NCI-H2171 (cell line): ENCODE measurements at places on chromosomes 1 and 21.

DNA sequence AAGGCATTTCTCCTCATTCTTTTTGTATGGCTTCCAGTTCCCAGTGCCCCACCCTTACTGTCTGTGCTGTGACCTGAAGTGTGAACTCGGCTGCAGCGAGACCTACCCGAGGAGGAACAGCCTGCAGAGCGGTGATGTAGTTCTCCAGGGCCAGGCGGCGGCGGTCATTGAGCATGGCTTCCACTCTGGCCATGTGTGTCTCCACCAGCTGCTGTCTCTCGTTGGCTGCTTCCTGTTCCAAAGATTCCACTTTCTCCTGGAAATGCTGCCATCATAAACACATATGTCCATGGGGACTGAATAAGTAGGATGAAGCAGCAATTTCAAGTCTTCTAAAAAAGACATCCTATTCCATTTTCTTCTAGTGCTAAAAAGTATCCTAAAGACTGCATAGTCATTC lies 195.6 kb downstream of the APP start:
- DNase-seq: no peak

- DNase-seq: no peak
These were observed 8.0 kb upstream of the MACF1 start for GRCh38 chr1:39196244-39197215.

DNA sequence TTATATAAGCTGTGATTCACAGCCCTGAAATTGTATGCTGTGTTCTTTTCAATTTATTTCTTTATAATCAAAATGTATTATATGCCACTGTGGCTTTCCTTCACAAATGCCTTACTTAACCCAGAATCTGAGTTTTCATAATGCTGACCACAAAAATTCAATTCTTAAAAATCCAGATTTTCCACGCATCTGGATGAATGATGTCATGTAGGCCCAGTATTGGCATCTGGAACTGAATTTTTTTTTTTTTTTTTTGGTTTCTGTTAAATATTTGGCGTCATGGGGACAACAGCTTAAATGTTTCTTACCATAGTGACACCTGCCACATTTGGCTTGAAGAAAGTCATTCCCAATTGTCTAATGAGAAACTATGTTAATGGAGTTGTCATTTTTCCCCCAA lies 296.8 kb downstream of the TM2D1 start:
- no peak for DNase-seq

DNA sequence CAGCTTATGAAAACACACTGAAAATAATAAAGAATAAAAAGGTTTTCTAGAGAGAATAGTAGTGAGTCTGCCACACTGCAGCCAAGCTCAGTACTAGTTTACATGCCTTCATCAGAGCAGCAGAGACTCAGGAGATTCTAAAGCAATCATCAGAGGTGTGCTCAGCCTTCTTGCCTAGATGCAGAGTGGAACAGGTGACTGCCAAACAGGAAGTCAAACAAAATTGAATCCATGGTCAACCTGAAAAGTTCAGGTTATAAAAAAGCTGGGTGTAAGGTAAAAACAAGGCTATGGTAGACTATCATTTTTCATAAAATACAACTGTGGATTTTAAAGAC lies 165.3 kb upstream of the C1orf105 start:
- DNase-seq: no peak

- no peak for DNase-seq
These were observed 25.1 kb downstream of the C1orf116 start for GRCh38 chr1:207007352-207008033.

DNA sequence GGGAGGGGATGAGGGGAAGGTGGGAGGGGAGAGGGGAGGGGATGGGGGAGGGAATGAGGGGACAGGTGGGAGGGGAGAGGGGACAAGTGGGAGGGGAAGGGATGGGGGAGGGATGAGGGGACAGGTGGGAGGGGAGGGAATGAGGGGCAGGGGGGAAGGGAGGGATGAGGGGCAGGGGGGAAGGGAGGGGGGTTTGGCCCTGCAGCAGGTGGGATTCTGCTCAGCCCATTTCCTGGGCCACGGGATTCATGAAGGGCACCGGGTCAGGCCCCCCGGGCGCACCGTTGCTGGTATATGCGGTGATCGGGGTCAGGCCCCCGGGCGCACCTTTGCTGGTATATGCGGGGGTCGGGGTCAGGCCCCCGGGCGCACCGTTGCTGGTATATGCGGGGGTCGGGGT lies 15.1 kb upstream of the SAMD11 start:
- DNase-seq: no peak

DNA sequence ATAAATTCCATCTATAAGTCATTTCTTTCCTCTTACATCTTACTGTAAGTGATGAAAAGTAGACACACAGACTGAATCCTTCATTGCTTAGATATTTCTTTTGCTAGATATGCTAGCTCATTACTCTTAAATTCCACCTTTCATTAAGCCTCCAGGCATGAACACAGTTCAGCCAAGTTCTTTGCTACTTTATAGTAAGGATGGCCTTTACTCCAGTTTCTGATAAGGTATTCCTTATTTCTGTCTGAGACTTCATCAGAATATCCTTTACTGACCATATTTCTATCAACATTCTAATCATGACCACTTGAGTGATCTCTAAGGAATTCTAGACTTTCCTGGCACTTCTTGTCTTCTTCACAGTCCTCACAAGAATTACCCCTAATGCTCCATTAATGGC lies 191.7 kb upstream of the KCTD3 start:
- DNase-seq: no peak

DNA sequence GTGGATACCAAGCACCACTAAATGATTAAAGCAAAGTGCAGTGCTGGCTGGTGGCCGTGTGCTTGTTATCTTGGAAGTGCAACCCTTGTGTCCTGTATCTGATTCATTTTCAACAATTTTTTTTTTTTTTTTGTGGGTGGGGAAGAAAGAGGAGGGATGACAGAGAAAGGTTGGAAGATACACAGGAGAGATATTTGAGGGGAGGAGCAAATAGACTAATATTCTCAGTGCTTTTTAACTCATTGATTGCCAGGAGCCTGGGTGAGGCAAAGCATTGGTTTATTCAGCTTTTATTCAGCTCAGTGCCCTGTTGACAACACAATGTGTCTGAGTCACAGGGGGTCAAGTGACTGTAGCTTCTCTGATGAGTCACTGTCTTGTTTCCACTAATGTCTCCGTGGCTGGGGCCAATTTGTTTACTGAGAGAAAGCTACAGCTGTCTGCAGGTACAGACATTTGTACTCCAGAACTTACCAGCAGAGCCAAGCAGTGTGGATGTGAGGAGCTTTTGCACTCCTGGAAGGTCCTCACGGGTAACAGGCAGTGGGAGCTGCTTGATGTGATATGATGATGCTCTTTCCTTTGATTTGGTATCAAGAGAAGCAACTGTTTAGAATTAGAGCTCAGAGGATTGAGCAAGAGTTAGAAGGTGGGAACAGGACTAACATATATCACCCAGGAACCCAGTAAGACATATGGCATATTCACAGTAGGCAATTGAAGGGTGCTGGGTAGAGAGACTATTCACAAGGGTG lies 23.6 kb upstream of the DNM3 start:
- DNase-seq: no peak
